Breast epithelium (tissue), 4 donors: ENCODE measurements at places on chromosomes 1 and 21. TPM values are rescaled to one million over a fixed set of nuclear protein-coding genes. Genes with fewer than 3 reads are reported as not detected.

The UBXN10 gene
- total RNA-seq, result 4.9 TPM

DNA sequence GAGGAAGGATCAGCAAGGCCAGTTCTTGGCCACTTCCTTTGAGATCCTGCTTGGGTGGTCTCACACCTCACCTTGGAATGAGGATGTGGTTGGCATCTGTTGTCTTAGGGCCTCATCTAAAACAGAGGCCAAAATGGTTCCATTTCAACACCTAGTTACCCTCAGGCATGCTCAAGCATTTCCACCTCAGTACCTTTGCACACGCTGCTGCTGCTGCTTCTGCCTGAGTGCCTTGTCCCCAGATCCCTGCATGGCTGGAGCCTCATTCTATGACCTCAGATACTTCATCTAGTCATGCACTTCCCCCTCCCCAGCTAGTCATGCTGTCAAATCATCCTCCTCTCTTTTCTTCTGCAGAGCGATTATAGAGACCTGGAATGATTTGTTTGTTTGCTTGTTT, 86.8 kb downstream of the ACTL8 start:
- DNase-seq, result no peak

DNA sequence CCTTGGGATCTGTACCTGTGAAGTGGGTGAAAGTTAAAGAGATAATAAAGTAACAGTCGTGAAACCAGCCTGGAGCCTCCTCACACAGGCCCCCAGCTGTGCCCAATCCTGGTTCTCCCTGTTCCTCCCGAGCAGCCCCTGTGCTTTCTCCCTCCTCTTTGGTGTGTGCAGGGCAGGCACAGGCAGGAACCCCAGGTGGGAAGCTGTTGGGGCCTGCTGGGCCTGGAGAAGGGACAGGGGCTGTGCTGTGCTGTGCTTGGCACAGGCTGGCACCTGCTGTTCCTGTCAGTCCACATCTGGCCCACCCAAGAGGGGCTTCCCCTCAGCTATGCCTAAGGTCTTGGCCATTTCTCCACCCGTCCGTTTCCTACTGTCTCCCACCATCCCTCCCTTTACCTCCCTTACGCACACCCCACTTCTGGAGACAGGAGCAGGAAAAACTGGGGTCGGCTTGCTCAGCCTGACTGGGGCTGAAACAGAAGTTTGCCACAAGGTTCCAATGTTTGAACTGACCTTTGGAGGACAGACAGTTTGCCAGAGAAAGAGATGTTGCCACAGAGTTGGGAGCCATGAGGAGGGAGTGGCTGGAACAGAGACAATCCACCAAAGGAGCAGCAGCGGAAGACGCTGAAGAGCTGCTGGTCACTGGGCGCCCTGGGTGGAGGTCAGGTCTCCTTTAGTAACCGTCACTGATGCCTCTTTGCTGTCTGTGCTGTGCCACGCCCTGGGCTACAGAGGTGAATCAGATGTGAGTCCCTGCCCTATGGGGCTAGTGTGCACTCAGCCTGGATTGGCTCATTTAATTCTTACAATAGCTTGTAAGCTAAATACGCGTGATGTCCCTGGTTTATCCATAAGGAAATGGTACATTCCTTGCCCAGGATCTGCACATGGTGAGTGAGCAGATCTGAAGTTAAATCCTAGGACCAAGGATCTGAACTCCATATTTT, 18.8 kb upstream of the ARTN start:
- no peak for DNase-seq

The CFAP126 gene
- not detected for total RNA-seq

GRCh38 chr1:27666791-27667254, 5.2 kb downstream of the IFI6 start:
- DNase-seq, result peak; percentile 2

The VCAM1 gene
- total RNA-seq, result 10.4 TPM

DNA sequence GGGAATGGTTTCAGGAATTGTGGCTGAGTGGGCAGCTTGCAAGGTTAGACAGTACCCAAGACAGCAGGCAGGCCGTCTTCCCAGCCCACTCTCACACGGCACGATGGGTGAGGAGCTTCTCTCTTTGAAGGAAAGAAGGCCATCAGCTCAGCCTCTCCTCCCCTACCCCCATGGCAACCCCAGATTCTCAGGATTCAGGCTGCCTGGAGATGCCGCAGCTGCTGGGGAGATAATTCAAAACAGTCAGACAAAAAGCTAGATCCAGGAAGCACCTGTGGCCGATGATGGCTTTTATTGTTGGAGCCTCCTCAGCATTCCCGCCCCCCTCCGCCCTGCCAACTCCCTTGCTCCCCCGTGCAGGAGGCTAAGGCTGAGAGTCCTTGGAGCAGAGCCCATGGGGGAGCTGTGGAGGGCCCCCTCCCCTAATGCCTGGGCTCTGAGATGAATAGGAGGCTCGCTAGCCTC, 220.5 kb downstream of the TRABD2B start:
- DNase-seq, result no peak

The RABGAP1L gene
- 49.5 TPM for total RNA-seq

DNA sequence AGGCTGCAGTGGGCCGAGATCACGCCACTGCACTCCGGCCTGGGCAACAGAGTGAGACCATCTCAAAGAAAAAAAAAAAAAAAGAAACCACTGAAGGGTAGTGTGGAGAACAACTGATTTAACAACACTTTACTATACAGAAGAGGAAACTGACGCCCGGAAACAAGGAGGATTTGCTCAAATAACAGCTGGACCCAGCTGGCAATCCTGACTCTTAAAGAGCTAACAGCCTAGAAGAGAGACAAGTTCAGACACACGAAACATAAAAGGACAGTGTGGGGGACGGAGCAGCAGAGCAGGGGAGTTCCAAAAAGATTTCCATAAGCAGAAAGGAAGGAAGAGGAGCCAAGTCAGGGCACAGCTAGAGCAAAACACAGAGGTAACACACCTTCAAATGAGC, 4.4 kb downstream of the ECHDC2 start:
- DNase-seq, result no peak

- peak; percentile 73 for DNase-seq
Observed at GRCh38 chr1:117592155-117592554, 13.7 kb upstream of the TENT5C start.

The LRRIQ3 gene
- 0.33 TPM for total RNA-seq

DNA sequence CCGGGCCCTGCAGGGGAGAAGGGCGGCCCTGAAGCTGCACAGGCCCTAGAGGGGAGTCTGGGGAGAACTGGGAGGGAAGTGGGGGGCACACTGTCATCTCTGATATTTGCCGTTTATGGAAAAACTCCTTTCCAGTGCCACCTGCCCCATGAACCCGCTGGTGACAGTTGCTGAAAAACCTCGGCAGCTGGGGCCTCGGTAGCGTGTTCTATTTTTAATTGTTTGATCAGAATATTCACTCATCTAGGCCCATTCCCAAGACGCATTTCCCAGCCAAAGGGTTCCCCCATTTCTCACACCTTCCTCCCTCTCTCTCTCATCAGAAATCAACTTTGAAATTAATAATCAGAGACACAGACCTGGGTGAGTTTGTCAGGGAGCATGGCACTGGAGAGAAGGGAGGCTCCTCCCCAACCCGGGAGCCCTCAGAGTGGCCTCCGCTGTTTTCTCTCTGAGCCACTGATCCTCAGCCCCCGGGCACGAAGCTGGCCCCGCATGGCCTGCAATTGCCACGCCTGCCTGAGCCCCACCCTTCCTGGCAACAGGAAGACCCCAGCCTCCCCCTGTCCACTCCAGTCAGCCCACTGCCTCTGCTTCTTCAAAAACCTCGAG, 111.1 kb downstream of the CASZ1 start:
- DNase-seq, result no peak

The PDZK1IP1 gene
- 69.4 TPM for total RNA-seq

GRCh38 chr21:44019568-44019958, 7.5 kb downstream of the TRAPPC10 start:
- no peak for DNase-seq

- DNase-seq, result no peak
Observed at GRCh38 chr21:36654796-36655325, 44.1 kb upstream of the SIM2 start.

The CFAP57 gene
- total RNA-seq, result 0.16 TPM

- no peak for DNase-seq
Observed at GRCh38 chr1:225820522-225821120, 10.7 kb downstream of the EPHX1 start.

- DNase-seq, result no peak
Observed at GRCh38 chr1:200660719-200661118, 9.0 kb downstream of the DDX59 start.

- DNase-seq, result no peak
Observed at GRCh38 chr1:65277605-65278347, 31.6 kb upstream of the DNAJC6 start.

DNA sequence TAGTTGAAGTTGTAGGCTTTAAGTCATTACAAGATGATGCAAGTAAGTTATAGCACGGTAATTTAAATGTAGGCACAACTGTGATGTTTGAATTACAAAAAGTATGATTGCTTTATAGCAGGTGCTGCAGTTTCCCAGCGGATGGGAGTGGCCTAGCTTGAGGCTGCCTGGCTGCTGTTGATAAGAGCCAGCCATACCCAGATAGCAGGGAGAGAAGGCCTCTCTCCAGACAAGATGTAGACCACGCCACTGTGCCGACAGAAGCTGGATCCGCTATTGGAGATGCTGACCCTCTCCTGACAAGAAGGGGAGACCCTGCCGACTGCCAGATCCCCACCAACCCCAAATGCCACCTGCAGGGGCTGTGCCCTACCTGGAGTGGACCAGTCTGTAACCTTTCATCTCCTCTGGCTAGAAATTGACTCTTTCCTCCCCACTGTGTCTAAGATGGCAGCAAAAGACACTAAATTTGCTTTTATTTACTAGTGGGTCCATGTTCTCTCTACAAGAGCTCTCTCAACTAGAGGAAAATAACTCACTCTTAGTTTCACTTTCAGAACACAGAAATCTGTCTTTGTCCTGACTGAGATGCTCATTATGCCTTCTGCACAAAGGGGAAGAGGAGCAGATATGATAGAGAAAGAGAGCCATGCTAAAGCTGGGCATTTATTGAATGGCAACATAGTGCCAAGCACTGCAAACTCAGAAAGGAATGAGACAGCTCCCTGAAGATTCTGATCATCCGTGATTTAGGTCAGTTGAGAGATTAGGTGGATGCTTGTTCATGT, 127.9 kb downstream of the URB2 start:
- DNase-seq, result no peak

GRCh38 chr1:55650444-55650843, 435.3 kb upstream of the USP24 start:
- no peak for DNase-seq

The AMY2A gene
- total RNA-seq, result not detected

GRCh38 chr1:2356401-2356800, 35.0 kb downstream of the MORN1 start:
- no peak for DNase-seq

- DNase-seq, result no peak
Observed at GRCh38 chr1:230263568-230264195, 162.4 kb downstream of the PGBD5 start.

The IBA57 gene
- total RNA-seq, result 3.4 TPM

The SEMA4A gene
- 21.5 TPM for total RNA-seq

DNA sequence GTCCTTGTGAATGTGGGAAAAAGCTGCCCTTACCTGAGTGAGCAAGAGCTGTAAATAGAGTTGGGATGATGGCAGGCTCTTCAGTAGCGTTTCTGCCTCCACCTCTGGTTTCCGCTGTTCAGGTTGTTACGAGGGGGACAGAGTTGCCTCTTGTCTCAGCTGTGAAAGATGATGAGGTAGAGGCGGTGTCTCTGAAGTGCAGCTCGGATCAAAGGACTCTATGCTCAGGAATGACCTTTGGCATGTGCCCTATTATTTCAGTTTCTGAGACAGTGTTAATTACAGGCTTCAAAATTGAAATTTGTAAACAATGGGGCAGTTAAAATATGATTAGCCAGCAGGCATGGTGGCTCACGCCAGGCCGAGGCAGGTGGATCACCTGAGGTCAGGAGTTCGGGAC, 70.3 kb downstream of the VPS26C start:
- DNase-seq, result no peak

DNA sequence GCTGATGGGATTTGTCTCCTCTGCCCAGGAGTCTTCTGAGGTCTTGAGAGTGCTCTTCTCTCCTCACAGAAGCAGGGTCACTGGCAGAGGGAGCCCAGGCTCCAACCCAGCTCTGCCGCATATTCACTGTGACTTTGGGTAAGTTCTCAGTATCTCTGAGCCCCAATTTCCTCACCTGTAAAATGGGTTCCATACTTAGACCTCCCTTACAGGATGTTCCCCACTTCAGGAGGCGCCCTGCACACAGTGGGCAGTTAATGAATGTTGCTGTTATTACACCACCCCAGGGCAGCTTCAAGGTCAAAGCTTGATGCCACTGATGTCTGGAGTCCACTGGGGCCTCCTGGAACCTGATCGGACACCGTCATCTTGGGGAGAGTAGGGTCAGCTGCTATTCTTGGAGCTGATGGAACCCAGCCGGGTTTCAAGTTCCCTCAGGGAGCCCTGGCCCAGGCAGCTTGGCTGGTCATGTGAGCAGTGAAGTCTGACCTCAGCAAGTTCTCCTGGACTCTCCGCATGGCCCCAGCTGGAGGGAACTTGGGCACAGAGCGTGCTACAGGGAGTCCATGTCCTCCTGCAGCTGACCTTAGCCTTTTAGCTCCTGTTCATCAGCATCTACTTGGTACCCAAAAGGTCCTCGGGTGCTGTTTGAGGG, 21.8 kb downstream of the COA7 start:
- DNase-seq, result no peak

The SPRR2D gene
- total RNA-seq, result not detected

- DNase-seq, result no peak
Observed at GRCh38 chr1:173669491-173669941, at the start of gene ANKRD45. TSS of gene ANKRD45 (minus strand) at chr1:173669851. CDS start at chr1:173659418, 10,433 bp downstream.

GRCh38 chr1:90936731-90937130, 85.1 kb downstream of the ZNF644 start:
- no peak for DNase-seq

GRCh38 chr1:165420655-165421054, 24.3 kb downstream of the RXRG start:
- no peak for DNase-seq

DNA sequence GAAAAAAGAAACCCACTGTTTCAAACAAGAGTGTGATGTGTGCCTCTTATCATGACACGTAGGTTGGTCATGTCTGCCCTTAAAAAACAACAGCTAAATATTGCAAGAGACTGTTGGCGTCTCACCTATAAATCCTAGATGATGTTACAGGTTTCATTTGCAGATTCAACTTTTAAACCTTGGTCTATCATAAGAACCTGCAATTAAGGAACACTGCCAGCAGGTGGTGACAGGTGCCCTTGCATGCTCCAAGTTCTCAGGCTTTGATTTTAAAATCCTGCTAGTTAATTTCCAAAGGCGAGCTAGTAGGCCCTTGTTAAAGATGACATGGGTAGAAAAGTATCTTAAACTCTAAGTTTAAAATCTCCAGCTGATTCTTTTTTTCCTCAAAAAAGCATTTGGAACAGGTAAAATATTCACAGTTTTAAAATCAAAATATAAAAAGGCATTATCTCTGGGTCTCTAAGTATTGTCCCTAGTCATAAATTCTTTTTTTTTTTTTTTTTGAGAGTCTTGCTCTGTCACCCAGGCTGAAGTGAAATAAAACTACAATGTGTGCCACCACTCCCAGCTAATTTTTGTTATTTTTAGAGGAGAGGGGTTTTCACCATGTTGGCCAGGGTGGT, 39.1 kb downstream of the CLSTN1 start:
- peak; percentile 46 for DNase-seq

The IL12RB2 gene
- total RNA-seq, result 5.1 TPM
